ENCODE measurements at places on chromosomes 3 and 15.

DNA sequence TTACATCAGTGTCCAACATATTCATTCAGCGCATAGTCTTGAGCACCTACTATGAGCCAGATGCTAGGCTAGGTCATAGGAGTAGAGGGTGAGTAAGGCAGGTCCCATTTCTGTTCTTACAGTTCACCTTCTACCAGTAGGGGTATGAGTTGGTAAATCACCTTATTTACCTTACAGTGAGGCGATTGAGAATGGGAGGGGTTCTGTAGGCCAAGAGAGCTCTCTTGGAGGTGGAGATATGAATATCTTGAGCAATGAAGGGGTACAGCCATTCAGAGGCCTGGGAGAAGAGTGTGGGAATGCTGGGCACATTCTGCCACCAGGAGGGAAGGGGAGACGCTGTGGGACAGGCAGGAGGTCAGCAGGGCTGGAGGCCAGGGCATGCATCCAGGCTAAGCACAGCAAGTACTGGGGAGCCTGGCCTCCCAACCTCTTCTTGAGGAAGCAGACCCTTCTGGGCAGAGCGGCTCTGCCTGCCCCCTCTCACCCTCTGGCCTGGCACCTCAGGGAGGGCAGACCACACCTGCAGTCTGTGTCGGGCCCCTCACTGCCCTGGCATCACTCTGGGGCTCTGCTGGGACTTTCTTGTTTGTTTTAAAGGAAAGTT, 123.4 kb downstream of the EEFSEC start:
- no peak for DNase-seq

DNA sequence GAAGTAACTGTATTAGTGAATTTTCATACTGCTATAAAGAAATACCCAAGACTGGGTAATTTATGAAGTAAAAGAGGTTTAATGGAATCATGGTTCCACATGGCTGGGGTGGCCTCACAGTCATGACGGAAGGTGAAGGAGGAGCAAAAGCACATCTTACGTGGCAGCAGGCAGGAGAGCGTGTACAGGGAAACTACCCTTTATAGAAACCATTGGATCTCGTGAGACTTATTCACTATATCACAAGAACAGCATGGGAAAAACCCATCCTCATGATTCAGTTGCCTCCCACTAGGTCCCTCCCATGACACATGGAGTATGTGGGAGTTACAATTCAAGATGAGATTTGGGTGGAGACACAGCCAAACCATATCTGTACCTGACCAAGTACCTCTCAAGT, 812.3 kb upstream of the ALCAM start:
- DNase-seq: no peak

GRCh38 chr15:58546066-58546591, 114.3 kb downstream of the LIPC start:
- no peak for DNase-seq

GRCh38 chr15:85374831-85375230, 5.6 kb upstream of the AKAP13 start:
- DNase-seq: no peak

DNA sequence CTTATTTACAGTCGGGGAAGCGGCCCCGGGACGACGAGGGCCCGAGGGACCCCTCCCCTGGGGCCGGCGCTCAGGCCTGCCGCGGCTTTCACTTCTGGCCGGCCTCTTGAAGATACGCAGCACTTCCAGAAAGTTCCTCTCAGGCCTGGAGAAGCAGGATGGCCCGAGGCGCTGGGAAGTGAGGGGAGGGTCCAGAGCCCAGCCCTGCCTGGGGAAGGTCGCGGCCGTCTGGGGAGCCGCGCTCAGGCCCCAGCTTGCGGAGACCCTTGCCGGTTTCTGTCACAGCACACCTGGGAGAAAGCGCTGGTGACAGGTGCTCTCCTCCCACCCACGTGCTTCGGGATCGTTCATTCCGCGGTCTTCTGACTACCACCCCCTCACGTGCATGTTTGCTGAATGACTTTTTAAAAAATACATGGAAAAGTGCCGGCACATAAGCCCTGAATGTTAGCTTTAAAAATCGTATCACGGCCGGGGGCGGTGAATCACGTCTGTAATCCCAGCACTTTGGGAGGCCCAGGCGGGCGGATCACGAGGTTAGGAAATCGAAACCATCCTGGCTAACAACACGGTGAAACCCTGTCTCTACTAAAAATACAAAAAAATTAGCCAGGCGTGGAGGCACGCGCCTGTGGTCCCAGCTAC, 727 bp upstream of the TM2D3 start:
- DNase-seq: no peak

- no peak for DNase-seq
These were observed 22.2 kb downstream of the BCL2A1 start for GRCh38 chr15:79948761-79949160.

DNA sequence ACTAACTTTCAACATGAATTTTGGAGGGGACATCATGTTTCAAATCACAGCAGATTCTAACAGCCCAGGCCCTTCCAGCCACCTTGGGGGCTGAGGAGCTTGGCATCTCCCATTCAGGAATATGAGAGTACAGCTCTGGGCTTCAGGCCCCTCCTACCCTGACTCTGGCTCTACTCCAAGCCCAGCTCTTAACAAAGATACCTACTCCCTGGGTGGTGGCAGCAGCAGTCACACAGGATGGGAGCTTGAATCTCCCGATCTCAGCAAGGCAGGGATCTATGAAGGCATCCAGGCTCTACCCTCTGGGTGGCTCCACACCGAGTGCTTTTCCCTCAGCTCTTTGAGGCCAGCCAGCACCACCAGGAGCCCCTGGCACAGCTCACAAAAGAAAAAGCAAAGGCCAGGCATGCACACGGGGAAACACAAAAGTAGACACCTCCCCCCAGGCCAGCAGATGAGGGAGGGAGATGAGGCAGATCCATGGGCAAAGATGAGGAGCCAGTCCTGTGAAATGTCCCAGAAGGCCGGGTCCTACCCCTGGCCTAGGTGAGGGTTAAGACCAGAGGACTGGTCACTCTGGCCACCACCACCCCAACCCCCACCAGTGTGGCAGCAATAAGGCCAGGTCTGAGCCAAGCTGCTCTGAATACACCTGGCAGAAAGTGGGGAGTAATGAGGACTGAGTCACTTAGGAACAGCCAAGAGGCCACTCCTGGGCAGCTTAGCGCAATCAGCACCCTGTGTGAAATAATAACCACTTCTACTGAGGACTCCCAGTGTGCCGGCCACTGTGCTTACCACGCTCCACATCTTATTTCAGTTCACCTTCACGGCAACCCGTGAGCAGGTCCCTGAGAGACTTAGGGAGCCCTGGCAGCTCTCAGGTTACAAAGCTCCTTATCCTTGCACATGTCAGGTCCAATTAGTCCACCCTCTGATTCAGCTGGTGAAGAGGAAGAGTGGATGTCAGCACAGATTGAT, 24.3 kb downstream of the PLA2G4F start:
- DNase-seq: no peak

GRCh38 chr3:140420621-140421357, 257.1 kb upstream of the TRIM42 start:
- DNase-seq: peak; percentile 21

DNA sequence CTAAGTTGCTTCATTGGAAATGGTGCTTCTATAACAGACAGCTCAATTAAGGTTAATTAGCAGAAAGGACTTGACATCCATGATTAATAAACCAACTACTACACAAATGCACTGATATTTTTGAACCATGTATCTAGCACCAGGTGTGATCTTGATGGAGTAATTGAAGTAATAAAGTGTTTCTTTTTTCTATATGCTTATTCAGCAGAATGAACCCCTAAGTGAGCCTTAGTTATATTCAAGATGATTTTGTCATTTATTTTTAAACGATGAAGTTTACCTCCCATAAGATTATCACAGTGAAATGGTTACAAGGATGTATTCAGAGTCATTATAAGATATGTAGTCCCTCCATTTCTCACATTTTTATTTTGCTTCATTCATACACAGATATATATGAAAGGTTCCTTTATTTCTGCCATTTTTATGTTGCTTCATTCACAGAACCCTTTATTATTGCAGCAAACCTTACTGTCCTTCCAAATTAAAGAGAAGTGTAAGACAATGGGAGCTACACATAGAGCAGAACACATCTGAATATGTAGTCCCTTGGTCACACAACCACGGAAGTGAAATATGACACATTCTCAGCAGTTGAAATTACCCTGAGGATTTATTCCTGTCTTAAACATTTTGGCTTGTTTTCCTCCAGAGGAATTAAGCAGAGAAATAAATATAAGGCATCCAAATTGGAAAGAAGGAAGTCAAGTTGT, 295.0 kb downstream of the RAP2B start:
- DNase-seq: no peak

DNA sequence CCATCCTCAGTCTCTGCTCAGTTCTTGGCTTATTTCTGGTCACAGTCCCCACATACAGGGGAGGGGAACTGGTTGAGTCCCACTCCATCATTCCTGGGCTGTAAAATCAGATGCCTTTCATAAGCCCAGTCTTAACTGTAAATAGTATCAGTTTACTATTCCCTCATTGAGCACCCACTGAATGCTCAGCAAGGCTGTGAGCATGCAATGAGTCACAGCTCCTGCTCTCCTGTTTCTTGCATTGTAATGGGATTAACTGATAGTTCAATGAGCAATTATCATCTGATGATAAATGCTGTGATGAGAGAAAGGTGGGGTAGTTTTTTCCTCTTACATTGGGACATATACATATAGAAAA, 113.6 kb upstream of the TPM1 start:
- no peak for DNase-seq

DNA sequence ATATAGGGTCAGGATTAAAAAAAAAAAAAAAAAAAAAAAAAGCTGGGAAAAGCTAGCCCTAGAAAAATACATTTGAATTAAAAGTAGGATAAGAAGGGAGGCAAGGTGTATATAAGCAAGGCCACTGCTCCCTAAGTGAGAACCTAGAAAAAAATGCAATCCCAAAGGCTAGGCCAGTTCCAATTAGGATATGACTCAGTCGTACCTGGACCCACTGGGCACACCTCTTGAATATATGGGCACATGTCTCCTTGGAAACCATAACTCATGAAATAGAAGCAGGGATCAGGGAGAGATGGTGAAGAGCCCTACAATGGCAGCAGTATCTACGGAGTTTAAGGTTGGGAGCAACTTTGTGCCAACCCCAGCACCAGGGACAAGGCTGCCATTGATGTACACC, 314.1 kb upstream of the IL12A start:
- DNase-seq: no peak

GRCh38 chr15:26049900-26050657, 187.0 kb upstream of the ATP10A start:
- DNase-seq: no peak

- DNase-seq: no peak
These were observed 186.3 kb downstream of the MCTP2 start for GRCh38 chr15:94417501-94418293.

- DNase-seq: no peak
These were observed 25.8 kb downstream of the ALDH1L1 start for GRCh38 chr3:126154391-126155279.

DNA sequence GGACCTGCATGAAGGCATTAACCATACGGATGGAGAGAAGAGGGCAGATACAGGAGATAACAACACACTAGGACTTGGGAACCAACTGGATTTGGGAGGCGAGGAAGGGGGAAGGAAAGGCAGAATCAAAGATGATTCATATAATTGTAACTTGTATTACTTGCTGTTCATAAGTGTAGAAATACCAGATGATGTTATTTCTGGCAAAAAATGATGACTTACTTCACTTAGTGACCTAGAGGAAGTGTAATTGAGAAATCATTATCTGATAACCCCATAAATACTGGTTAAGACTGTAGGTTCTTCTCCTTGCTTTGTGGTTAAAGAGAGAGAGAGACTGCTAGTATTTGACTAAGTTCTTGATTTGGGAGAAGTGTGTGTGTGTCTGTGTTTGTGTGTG, 50.5 kb upstream of the GK5 start:
- DNase-seq: no peak

GRCh38 chr3:25957026-25957425, 167.1 kb downstream of the OXSM start:
- no peak for DNase-seq

DNA sequence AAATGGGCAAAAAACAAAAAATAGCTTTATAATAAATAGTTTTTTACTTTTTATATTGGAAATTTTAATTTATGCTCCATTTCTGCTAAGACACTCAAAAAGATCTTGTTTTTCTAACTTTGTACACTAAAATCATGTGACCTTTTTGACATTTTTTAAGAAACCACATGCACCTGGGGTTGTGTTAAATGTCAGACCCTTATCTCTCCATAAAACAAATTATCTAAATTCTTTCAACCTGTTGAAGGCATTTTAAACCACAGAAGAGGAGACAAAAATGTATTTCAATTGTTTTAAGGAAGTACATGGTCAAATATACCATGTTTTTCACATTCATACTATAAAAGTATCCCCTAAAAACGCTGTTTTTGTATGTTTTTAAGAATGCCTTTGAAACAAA, 29.2 kb downstream of the IFT80 start:
- DNase-seq: no peak

DNA sequence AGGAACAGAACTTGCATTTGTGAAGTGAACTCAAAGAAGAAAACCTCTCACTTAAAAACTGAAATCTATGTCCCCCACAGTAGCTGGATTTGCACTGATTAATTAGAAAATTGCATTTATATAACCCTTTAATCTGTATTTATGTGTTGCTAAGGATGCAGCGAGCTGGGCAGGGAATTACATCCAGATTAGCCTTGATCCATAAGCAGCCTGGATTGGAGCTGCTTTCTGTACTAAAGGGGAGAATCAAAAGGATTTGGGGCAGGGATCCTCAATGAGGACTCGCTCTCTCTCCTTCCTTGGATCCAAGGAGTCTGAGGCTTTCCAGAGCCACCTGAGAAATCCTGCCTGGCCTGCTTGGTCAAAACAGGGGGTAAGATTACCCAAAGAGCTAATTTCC, 125.9 kb downstream of the TLE3 start:
- DNase-seq: no peak

- DNase-seq: no peak
These were observed 16.2 kb upstream of the CCR9 start for GRCh38 chr3:45870099-45870498.

DNA sequence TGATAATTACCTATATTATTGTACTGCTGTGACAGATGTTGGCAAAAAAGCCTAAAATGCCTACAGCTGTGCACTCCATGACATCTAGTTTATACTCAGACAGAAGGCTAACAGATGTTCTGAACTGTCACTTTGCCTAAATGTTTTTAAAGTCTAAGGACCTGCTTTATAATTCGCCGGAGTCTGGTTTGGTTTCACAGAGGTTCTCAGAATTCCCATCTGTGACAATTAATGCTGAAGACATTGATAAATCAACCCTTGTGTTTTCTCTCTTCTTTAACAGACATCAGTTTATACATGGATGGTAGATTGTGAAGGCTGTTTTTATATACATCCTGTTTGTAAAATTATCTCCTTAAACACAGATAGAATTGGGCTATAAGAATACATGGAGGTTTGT, 19.8 kb upstream of the SOX2 start:
- DNase-seq: no peak

GRCh38 chr15:62533687-62534086, 368.6 kb upstream of the C2CD4B start:
- no peak for DNase-seq

GRCh38 chr3:105458518-105459215, 92.0 kb downstream of the ALCAM start:
- no peak for DNase-seq

GRCh38 chr3:106759731-106760130, 617.5 kb upstream of the CCDC54 start:
- DNase-seq: no peak

Data from HFF-Myc (cell line).